ENCODE measurements at places on chromosomes 3 and 15.

- DNase-seq = no peak
These were observed 59.3 kb downstream of the NR1D2 start for GRCh38 chr3:24004171-24004938.

DNA sequence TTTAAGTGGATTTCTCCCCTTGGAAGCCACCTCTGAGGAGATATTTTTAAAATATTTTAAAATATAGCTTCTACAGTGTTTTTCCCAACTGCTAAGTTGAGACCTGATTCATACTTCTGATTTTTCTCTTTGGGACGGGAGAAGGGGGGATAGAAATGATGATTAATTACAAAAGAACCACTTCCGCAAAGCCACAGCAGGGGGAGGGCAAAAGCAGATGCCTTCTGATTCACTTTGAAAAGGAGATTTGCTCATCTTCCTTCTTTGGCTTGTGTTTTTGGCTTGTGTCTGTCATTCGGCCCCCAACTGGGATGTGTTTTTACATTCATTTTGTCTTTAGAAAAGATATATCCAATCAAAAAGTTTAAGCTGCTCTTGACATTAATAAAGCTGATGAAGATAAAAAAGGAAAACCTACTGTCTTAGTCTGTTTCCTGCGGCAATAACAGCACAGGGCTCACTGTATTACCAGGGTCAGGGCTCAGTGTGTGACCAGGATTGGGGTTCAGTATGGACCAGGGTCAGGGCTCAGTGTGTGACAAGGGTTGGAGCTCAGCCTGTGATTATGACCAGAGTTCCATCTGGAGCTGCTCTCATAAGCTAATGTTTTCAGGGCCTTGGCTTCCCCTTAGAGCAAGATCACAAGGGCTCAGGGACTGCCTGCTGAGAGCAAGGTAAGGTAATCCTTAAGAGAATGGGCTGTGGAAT is 223.2 kb downstream of the MTHFS start:
- DNase-seq = no peak

DNA sequence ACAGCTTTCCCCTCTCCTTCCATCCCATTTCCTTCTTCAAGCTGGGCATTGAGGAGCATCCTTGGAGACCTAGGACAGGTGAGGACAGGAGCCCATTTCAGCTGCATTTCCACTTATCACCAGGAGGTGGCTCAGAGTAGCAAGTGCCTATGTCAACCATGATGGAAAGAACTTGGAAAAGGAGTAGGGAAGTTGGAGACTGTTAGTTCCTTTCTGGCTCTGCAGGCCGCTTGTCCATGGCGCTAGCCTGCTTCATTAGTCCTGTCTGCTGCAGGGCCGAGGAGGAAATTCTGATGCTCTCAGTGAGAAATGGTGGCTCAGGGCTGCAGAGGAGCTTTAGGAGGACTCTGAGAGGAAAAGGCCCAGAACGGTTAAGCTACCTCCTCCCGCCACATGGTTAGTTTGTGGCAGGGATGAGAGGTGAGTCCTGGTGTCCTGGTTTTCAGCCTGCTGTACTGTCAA is 7.0 kb upstream of the CD276 start:
- DNase-seq = peak; percentile 63

- no peak for DNase-seq
These were observed 16.4 kb downstream of the NEK4 start for GRCh38 chr3:52754373-52754772.

DNA sequence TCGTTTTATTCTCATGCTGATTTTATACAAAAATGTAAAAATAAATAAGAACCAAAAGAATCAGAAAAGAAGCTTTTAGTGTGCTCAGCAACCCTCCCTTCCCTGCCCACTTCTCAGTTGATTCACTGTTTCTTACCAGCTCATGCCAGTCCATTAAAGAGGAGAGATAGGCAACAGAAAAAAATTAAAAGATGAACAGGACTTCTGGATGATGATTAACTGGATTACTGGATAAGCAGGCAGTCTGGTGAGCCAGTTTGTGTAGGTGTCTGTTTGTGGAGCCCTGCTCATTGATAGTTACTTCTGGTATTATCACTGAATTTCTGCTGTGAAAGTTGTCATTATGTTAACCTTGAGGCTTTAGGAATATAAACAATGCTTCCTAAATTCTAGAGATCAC is 15.1 kb upstream of the GPR171 start:
- no peak for DNase-seq

Data from CD4-positive, alpha-beta T cell treated with Interleukin-10 for 1 hour (primary cell).